ENCODE measurements at places on chromosomes 3 and 15.

- DNase-seq, result no peak
Observed at GRCh38 chr3:14634763-14635400, 16.7 kb upstream of the CCDC174 start.

- DNase-seq, result no peak
Observed at GRCh38 chr15:81500081-81500480, 126.1 kb upstream of the TMC3 start.

DNA sequence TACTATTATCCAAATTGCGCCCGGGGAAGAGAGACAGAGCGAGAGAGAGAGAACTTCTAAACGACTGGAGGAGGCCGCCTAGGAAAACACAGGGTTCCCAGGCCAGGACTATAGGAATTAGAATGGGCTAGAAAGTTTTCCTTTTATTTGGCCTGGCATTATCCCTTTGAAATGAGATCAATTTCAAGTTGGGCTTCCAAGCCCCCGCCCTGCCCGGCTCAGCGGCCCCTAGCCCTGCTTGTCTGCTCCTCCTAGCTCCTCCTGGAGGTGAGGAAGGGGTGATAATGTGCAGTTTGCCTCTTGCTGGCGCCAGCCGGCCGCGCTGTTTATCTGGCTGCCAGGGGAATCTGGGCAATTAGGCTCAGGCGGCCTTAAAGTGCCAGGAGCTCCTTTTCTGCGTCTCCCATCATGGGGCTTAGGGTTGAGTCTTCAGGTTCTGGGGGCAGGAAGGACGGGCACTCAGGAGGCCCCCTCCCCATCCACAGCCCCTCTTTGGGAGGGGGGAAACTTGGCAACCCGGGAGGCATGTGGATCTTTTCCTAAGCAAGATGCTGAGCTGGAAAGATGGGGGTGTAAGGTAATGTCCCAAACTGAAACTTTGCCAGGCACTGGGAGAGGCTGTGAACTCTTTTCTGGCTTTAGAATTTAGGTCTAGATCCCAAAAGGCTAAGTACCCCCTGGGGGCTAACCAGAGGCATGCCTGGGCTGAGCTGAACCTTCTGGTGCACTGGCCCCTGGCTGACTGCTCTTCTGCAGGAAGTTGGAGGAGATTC is 5.5 kb downstream of the SMAD6 start:
- no peak for DNase-seq

- DNase-seq, result no peak
Observed at GRCh38 chr15:27989838-27990237, 109.3 kb downstream of the OCA2 start.

DNA sequence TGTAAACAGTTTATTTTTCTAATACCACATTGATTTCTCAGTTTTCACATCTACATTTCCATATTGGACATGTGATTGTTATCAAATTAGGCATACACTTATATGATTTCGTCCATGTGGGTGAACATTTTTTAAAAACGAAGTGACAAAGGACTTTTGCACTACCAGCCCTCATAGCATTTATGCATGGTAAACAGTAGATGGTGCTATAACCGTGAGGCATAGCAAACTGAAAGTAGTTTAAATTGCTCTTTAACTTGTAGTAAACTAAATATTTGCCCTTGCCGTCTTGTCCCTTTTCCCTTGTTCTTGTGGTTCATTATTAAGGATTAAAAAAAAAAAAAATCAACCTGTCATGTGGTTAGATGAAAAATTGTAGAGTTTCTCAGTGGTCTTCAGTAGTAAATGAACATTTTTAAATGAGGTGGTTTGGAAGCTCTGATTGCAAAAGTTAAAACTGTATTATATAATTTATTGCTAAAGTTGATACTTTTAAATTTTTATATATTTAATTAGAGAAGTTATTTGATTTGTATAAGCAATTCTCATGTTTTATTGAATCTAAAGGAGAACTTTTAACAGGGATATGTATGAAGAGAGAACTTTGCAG is 24.0 kb downstream of the STX19 start:
- DNase-seq, result peak; percentile 20

DNA sequence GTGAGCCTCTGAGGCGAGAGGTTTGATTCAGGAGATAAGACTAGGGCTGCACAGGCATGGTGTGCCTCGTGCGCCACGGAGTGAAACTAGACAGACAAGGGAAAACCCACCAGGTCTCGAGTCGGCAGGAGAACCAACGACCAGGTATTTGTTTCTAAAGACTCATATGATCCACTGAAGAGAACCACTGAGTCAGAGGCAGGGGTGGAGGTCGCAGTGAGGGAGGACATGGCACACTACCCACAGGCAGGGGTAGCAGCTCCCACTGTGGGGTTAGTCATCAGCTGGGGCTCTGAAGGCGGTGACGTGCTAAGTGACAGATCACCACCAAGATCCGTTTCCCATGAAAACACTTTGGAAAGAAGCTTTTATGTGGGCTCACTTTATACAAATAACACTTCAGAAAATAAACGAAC is 45.7 kb downstream of the CHSY1 start:
- DNase-seq, result no peak

GRCh38 chr3:168029705-168030104 is 66.0 kb downstream of the GOLIM4 start:
- DNase-seq, result no peak

DNA sequence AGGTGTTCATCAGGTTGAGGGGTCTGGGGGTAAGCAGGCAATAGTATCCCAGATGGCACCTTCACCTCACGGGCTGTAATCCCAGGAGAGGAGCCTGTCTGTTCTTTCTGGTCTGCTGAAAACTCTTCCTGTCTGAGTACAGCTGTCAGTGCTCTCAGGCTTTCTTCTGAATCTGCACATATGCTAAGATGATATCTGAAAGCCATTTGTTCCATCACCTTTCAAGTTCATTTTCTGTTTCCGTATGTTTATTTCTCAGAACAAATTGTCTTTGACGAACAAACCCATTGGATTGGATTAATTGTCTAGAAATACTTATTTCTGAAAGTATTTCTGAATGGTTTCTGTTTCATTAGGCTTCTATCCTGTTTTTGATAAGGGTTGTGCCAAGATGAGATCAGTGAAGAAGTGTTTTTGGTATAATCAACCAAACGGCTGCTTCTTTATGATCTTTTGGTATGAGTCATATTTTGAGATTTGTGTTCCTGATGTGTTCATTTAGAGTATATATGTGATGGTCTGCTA is 13.3 kb downstream of the ZNF592 start:
- DNase-seq, result no peak

DNA sequence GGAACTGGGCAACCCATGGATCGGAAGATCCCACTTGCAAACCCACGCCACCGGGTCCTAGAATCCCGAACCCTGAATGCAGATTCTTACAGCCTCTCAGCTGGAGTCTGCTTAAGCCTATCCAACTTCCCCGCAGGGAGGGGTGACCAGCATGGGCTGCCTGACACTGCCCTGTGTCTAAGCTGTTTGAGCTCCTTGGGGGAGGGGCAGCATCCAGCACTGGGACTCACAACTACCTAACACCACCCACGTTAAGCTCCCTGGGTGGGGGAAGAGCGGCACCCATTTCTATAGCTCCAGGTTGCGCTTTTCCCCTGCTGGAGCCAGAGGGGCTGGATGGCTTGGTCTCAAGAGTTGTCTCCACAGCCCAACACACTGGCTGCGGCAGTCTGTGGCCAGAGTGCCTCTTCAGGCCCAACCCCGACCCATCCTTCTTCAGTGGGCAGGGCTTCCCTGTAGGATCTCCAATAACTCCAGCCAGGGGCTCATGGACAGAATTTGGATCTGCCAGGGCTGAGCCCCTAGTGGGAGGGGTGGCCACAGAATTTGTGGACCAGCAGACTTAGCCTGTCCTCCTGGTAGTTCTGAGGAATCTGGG is 649.2 kb downstream of the TUSC7 start:
- no peak for DNase-seq

GRCh38 chr3:190017521-190018288 is 103.0 kb downstream of the P3H2 start:
- no peak for DNase-seq

DNA sequence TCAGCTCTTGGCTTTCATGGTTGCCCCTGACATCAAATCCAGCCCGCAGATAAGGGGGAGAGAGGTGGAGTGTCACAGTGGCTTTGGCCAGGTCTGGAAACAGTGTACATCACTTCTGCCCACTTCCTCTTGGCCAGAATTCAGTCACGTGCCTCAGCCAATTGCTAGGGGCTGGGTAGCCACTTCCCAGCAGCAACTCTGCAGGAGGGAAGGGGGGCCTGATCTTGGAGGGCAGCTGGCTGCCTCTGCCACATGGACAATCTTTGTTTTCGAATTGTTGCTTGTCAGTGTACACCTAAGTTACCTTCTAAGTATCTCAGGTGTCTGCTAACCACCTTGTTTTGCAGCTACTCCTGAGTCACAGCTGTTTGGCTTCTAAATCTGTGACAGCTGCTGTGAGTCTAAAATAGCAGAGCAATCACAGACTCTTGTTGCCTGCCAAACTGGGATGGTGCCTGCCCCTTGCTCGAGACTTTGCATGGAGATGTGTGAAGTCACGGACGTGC is 41.0 kb upstream of the LIMD1 start:
- DNase-seq, result peak; percentile 65

GRCh38 chr3:42535981-42536784 is 33.7 kb downstream of the VIPR1 start:
- no peak for DNase-seq

DNA sequence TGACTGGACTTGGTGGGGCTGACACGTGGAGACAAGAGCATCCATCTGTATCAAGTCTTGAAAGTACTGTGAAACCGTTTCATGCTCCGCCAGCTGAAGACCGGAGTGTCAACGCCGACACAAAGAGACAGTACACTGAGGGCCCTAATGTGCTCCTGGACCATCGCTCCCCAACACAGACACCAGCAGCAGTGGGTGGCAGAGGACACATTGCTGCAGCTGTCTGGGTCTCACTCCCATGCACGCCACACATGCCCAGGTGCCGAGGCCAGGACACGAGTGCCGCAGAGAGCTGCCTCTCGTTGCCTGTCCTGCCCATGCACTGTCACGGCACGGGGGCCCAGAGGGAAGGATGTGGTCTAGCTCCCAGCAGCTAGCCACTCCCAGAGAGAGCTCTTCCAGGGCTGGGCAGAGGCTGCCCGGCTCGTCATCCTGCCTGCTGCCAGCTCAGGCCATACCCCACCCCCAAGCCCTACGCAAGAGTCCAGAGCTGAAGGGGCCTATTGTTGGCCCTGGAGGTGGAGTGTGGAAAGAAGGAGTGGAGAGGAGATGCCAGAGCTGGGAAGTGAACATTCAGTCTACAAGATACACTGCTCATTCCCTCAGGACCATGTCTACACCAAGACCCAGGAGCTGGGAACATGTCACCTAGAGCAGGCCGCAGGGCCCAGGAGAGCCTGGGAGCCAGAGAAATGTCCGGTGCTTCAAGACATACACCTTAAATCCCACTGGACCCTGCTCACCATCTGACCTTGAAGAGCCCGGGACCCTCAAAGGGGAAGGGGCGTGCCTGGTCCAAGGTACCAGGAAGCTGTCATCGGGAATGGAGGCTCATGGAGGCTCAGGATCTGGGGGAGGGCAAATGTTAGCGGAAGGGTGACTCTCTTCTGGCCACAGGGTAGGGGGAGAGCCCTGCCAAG is 7.7 kb downstream of the TNK2 start:
- DNase-seq, result peak; percentile 96

DNA sequence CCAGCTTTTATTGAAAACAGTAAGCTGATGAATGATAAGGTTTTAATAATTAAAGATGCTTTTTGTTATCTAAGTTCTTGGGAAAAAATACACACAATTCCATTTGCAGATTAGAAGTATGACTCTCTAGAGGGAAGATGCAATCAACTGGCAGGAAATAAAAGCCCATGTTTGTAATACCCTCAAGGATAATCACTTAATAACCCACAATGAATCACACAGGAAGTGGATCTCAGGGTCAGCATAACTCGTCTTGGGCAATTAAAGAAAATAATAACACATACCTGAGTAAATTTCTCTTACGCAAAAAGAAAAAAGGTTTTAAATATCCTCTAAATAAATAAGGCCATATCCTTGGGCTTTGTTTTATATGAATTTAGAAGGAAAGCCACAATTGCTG is 9.4 kb upstream of the EID1 start:
- no peak for DNase-seq

DNA sequence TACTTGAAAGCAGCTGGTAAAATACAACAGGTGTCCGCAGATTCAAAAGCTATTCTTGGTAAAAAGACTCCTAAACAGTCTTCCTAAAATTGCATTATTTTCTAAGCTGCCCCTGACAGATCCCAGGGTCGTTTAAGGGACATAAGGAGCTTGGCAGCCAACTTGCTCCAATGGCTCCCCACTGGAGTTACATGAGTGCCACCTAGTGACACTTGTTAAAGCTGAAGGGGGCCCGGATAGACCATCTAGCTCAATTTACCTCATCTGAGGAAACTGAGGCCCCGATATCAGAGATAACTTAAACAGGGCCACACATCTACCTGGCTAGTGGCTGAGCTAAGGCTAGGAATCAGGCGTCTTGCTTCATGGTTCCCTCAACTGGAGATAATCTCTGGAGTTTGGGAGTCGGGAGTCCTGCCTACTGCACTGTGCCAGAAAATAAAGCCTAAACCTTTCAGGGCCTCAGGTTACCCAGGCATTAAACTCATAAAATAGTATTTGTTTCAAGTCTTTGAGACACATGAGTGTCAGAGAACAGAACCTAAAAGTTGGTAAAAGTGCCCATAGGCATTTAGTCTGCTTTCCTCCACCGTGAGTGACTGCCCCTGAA is 6.5 kb upstream of the TBC1D23 start:
- peak; percentile 73 for DNase-seq

- no peak for DNase-seq
Observed at GRCh38 chr3:157840564-157840963, 265.7 kb downstream of the SHOX2 start.

DNA sequence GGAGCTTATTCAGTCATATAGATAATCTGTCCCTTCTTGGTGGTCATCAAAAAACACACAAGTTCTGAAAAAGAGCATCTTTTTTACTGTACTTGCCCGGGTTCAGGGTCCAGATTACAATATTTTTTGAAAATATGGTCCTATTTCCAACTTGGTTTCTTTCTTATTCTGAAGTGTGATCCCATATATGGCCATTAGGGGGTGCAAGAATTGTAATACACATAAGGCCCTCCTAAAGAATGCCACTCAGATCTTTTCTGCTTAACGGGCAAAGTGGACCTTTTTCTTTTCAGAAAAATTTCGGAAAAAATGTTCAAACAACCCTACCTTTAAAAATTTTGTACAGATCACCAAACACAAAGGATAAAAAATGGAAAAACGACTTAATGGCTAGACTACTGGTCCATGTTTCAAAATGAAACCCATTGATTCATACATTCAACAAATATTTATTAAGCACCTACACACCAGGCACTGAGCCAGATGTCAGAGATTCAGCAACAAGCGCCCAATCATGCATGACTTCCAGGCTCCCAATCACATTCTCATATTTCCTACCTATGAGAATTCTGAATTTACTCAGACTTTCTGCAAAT is 102.0 kb upstream of the MYRIP start:
- no peak for DNase-seq

- peak; percentile 50 for DNase-seq
Observed at GRCh38 chr3:12707449-12707848, 43.5 kb upstream of the RAF1 start.

GRCh38 chr3:38574411-38575278 is 74.8 kb downstream of the SCN5A start:
- DNase-seq, result no peak

DNA sequence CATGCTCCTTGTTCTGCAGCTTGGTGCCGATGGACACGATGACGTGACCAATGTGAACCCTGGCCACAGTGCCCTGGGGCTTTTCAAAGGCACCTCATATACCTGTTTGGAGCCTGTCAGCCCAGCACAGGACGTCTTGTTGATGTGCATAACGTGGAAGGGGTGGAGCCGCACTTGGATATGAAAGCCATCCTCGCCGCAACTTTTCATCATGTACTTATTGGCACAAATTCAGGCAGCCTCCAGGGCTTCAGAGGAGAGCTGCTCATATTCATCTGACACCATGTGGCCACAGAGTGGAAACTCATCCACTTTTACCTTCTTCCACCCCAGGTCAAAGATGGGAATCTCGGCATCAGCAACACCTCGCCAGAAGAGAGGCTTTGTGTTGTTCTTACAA is 24.7 kb downstream of the POPDC2 start:
- no peak for DNase-seq

Measured in HL-60 (cell line).